Naive B cell (primary cell): ENCODE measurements at places on chromosomes 1 and 21.

GRCh38 chr1:80722611-80723010, 1078.1 kb upstream of the ADGRL2 start:
- no peak for DNase-seq

DNA sequence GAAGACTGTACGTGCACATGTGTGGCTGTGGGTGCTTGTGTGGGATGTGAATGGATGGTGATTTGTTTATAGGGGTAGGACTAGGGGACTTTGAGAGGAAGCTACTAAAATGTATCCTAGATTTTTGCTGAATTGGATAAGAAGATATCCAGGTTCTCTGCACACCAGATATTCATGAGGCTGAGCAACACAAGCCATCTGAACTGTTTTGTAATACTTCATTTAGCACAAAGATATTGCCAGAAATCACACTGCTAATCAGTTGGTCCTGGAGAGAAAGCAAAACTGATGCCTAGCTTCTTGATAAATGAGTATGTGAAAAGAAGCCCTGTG, 135.3 kb downstream of the NOS1AP start:
- no peak for DNase-seq

GRCh38 chr1:48450505-48450904, 21.5 kb downstream of the SPATA6 start:
- DNase-seq = no peak

- no peak for DNase-seq
Observed at GRCh38 chr1:186864296-186864695, 35.5 kb downstream of the PLA2G4A start.

GRCh38 chr1:167630568-167631385, 745 bp downstream of the RCSD1 start:
- DNase-seq = peak; percentile 74
